ENCODE measurements at places on chromosomes 6 and 20. TPM values are rescaled to one million over a fixed set of nuclear protein-coding genes. Genes with fewer than 3 reads are reported as not detected.

DNA sequence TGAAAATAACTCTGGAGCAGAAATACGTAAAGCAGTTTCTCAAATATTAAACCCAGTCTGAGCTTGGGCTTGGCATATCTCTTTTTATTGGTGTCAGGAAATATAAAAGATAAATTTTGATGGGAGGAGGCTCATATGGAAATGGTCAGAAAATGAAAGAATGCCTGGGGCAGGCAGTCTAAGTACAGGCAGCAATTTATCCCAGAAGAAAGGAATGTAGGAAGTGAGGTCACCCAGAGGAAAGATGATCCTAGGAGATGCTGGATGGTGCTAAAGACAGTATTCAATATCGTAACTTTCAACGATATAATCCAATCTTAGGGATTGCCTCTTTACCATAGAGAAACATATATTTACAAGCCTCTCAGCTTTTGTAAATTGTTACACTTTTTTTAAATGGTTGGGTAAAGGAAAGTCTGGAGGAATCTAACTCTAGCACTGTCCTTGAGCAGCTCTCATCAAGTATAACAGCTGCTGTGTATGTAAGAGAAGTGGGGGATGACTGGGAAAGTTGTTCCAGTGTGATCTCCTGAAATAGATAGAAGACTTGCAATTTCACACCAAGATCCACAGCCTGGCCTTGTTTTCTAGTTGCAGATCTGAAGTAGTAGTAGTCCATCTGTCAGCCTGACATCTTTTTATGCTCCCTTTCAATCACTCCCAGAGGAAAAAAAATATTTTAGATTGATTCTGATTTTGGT lies 256.9 kb upstream of the SASH1 start:
- H3K36me3 ChIP-seq: no peaks in the 10 kb centered on the region
- no peak overlapping the region for H3K4me3 ChIP-seq
- no peaks in the 10 kb centered on the region for H3K4me1 ChIP-seq
- DNase-seq: no peak

DNA sequence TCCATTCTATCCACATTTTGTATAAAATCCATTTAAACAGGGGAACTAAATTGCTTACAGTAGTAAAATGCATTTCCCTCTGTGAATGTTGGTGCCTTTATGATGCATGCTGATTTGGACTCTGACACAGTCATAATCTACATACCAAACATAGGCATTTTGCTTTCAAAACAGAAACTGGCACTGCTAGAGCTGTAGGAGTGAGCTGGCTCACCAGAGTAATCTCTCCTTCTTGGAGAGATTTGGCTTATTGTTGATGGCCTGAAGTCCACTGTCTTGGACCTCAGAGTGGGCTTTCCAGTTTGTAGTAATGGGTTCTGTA lies 363.2 kb upstream of the FLRT3 start:
- no peak overlapping the region for H3K4me3 ChIP-seq
- no peaks in the 10 kb centered on the region for H3K36me3 ChIP-seq
- H3K4me1 ChIP-seq: no peaks in the 10 kb centered on the region
- peak overlapping the region; percentile 25 for H3K27ac ChIP-seq

GRCh38 chr20:58389324-58389967 lies 417 bp downstream of the VAPB start:
- peak overlapping the region; percentile 88 for H3K4me3 ChIP-seq
- DNase-seq: peak; percentile 72
- no peaks in the 10 kb centered on the region for H3K27me3 ChIP-seq
- H3K4me1 ChIP-seq: peaks cover 41% of the 10 kb centered on the region
- peak overlapping the region; percentile 95 for H3K27ac ChIP-seq

DNA sequence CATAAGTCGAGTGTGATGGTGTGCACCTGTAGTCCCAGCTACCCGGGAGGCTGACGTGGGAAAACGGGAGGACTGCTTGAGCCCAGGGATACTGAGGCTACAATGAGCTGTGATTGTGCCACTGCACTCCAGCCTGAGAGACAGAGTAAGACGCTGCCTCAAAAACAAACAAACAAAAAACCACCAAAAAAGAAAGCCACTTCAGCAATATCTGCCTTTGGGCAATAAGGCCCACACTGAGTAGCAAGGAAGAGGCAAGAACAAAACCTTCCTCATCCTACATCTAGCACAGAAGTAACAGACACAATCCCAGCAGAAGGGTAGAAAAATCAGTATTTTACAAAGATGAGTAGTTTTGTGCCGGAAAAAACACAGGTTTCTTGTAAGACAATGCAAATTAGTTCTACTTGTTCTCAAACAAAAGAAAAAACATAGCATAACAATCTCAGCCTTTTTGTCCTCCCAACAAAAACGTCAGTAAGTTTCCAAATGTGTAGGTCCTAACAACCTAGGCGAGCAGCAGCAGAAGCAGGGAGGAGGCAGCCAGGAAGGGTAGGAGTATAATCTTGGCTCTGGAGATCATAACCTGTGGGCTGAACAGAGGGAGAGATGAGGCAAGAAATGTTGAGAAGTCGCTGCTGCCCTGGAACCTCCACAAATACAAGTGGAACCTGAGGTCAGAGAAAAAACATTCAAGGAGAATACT lies 5.7 kb downstream of the PPP1R10 start:
- no peaks in the 10 kb centered on the region for H3K27me3 ChIP-seq
- peaks cover 56% of the 10 kb centered on the region for H3K4me1 ChIP-seq
- H3K4me3 ChIP-seq: no peak overlapping the region
- peak overlapping the region; percentile 98 for H3K27ac ChIP-seq
- peaks cover 33% of the 10 kb centered on the region for H3K36me3 ChIP-seq
- peak; percentile 53 for DNase-seq

The C6orf62 gene
- 30.6 TPM for polyA plus RNA-seq

The TAAR5 gene
- not detected for polyA plus RNA-seq

All from sigmoid colon (tissue), 7 donors.